Activated T-cell treated with anti-CD3 and anti-CD28 coated beads for 1 hour (primary cell): ENCODE measurements at places on chromosomes 4 and X.

- no peak for DNase-seq
Observed at GRCh38 chr4:150126201-150126863, 48.1 kb downstream of the DCLK2 start.

GRCh38 chrX:132216806-132217202 is 2.4 kb downstream of the RAP2C start:
- DNase-seq, result no peak

GRCh38 chr4:7768736-7769135 is 170.9 kb downstream of the AFAP1 start:
- no peak for DNase-seq

DNA sequence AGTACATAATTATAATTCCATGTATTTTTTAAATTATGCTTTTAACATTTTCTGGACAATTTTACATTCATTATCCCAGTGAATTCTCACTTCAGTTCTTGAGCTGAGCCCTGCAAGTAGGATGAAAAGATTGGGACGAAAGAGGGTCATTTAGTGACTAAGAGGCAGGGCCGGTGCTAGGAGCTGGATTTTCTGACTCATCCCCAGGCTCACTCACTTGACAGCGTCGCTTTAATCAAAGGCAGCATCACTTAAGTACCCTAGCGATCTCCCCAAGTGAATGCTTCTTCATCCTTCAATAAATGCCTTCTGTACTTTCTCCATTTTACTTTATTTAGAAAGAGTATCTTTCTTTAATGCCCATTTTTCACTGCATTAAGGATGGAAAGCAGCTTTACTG is 263.6 kb downstream of the HS3ST1 start:
- no peak for DNase-seq

GRCh38 chrX:131068945-131069719 is 11.0 kb downstream of the ARHGAP36 start:
- DNase-seq, result no peak

DNA sequence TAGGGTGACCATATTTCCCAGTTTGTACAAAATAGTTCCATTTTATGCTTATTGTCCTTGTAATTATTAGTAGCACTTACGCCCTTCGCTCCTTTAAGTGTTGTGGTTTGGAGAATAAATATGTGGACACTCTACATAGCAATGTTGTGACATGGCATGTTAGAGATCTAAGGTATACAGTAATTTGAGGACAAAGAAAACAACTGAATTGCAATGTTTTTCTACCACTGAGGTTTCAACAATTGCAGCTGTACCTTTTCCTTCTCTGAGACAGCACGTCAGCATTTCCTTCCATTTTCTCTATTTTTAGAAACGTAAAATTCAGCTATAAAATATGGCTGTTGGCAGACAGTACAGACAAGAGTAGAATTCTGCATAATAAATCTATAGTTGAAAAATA is 323.1 kb downstream of the MAPK10 start:
- DNase-seq, result no peak

GRCh38 chr4:20676501-20677197 is 23.6 kb upstream of the PACRGL start:
- DNase-seq, result no peak

DNA sequence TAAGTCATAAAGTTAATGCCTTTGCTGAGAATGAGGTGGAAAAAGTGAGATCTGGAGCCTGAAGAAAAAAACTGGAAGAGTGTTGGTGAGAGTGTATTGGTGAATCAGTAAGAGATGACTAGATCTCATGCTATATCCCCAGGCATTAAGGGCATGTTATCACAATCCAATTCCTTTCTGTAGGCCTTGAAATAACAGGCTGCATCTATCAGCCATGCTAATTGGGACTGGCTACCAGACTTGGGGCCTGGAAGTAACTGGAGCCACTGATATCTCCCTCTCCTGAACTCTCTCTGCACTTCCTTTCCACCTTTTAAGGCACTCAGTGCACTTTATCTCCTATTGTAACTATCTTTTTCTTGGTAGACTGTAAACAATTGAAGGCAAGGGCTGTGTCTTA is 88.8 kb upstream of the HPRT1 start:
- DNase-seq, result no peak
